ENCODE measurements at places on chromosomes 16 and 17.
A peak's percentile ranks its signal among the peaks of the same experiment; 100 is the strongest.

- no peak for DNase-seq
These were observed 86.2 kb downstream of the NTN1 start for GRCh38 chr17:9107527-9107926.

DNA sequence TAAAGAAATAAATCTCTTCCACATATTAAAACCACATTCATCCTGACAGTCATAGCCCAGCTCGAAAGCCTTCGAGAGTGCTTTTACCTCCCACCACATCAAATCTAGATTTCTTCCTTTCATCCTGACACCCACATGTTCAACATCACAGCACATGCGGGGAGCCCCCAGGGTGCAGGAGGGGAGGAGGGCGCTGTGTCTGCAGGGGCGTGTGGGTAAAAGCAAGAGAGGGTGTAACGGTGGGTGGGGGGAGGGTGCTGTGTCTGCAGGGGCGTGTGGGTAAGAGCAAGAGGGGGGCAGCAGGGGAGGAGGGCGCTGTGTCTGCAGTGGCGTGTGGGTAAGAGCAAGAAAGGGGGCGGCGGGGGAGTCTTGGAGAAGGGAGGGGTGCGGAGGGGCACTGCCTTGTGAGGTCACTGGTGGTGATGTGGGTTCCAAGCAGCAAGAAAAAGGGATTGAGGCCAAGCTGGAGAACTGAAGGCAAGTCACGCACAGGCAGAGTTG, 34.7 kb downstream of the ADCY9 start:
- DNase-seq = no peak

GRCh38 chr16:25189305-25189704, 27.4 kb upstream of the AQP8 start:
- no peak for DNase-seq

- no peak for DNase-seq
These were observed 14.0 kb upstream of the DPEP1 start for GRCh38 chr16:89599451-89599858.

DNA sequence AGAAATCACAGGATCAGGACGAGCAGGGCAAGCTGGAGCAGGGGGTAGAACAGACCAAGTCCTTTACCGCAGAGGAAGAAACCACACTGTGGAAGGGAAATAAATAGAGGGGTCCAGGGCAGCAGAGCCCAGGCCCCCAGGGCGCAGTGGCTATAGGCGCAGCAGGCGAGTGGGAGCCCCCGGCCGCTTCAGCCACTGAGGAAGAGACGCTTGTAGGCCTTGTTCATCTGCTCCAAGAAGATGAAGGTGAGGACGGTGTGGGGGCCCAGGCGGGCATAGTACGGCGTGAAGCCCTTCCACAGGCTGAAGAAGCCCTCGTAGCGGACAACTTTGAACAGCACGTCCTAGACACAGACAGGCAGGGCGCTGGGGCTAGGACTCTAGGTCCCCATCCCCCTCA, 2.3 kb downstream of the SLC25A11 start:
- no peak for DNase-seq

- DNase-seq = no peak
These were observed 50.5 kb downstream of the GLG1 start for GRCh38 chr16:74556375-74556922.

DNA sequence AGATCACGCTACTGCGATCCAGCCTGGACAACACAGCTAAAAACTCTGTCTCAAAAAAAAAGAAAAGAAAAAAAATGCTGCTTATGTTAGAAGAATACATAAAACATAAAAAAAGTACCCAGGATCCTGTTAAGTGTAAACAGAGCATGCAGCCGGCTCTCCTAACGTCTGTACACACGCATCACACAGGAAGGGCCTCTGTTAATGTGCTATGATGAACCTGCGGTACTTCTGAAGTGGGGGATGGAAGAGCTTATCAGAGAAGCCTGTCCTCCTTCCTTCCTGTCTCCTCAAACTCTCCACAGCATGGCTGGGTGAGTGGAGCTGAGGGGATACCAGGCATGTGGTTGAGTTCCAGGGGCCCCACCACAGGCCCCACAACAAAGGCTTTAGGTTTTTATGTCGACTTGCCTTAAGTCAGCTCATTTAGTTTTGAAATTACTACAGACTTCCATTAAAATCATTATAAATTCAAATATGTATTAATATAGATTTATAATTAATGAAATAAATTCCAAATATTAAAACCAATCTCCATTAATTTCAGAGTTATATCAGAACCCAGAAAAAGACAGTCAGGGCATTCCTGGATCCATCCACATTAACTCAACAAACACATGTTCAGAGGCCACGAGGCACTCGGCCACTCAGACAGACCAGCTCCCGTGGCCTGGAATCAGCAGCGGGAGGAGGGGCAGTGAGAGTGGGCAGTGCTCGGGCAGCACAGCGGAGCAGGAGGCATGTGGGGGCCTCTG, 11.7 kb downstream of the CCDC57 start:
- DNase-seq = no peak

DNA sequence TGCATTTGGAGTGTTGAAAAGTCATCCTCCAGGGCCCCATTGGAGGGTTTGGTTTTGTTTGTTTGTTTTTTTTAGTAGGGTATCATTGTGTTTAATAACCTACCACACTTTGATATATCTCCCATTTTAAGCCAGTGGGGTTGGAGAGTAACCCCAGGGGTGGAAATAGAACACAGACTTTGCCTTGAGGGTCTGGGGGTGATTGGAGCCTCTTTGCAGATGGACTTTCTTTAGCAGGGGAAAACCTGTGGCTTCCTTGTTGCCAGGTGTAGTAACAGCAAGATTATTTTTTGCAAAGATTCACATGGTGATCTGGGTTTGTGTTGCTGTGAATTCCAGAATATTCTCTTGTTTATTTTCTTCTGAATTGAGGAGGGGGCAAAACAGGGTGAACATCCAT, 1.5 kb downstream of the ABCC1 start:
- no peak for DNase-seq

DNA sequence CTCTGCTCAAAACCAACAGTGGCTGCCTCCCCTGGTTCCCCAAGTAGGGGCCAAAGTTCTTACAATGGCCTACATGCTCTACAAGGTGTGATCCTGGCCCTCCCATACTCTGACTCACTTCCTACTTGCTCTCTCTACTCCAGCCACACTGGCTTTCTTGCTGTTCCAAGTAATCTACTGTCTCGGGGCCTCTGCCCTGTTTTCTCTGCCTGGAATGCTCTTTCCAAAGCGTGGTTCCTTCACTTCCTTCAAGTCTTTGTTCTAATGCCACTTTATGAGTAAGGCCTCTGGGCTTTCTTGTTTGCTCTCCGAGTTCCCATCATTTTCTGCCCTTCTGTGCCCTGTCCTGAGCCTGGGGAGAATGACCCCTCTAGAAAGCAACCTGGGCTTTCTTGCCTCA, 4.1 kb upstream of the CDH3 start:
- DNase-seq = no peak

DNA sequence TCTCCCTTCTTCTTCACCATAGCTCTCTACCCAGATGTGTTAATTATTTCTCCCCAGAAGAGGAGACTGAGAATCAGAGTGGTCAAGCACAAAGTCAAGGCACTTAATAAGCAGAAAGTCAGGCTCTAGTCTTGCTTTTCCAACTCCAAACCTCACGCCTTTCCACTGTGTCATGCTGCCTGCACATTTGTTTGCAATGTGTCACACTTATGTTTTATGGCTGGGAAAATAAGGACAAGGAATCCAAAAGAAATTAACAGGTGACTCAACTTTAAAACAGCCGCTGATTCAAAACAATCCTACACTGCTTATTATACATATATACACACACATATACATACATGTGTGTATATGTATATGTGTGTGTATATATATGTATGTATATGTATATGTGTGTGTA, 255.7 kb upstream of the DYNLRB2 start:
- no peak for DNase-seq

DNA sequence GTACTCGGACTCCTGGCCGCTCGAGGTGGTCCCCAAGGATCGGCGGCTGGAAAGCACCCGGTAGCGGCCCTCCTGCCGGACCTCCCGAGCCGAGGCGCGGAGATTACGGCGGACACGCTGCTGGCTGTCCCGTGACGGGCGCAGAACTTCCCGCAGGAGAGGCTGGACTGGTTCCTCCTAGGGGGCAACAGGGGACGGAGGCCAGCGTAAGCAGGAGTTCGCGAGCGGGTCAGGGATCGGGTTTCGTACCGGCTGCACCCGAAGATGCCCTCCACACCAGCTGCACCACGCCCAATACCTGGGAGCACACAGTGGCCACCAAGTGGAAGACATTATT, 341 bp downstream of the SLC7A6OS start:
- no peak for DNase-seq

DNA sequence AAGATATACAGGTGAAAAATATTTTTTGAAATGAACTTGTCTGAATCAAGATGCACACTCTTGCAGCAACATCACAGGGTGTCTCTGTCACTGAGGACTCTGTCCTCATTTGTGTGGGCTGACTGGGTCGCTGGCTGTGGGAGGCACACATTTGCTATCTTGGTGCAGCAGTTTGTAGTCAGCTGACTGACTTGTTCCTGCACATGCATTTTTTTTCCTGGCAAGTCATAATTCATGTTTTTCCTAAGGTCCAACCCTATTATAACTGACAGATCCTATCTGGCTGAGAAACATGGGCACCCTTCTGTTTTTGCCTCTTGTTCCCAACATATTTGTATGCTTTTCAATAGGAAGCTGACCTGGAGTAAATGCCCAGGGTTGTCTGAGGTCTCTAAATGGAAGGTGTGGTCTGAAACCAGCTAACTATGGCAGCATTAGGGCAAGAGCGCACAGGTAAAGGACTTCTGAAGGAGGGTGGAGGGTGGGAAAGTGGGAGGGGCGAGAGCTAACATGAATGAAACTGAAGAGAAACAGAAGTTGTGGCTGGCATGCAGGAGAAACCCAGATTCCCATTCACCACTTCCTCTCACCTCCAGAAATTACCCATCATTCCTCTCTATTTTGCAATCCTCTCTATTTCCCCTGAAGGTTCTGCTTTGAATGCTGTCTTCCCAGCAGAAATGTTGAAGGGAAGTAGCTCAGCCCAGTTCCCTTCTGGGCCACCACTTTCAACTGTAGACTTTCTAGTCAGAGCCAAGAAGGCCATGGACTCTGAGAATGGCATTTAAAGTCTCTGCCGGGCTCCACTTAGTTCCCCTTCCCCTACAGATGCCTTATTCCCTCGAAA, 166.1 kb downstream of the PRKCA start:
- no peak for DNase-seq

DNA sequence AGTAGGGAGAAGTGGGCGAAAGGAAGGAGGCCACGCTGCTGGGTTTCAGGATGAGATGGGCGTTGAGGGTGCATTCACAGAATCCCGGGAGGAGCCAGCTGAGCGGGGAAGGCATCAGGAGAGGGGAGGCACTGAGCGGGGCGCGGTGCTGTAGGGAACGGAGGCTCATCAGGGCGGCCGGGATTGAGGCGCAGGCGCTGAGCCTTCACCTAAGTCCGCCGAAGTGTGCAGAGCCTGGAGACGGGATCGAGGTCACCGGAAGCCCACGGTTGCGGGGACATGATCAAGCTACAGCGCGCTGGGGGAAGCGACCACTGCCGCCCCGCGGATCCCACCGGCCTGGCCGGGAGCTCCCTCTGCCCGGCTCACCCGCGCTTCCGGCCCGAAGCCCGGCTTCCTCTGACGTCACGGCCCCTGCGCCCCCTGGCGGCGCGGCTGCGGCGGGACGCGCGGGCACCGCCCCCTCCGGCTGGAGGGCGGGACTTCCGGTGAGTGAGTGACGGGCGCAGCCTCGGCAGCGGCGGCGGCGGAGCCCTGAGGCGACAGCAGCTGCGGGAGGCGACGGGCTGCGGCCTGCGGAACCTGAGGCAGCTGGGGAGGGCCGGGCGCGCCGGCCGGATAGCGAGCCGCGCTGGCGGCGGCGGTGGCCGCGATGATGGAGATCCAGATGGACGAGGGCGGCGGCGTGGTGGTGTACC, at the start of gene MAPK8IP3:
Gene MAPK8IP3, plus strand, starts transcription at position 508 of the 698 bp plus-strand sequence. Its CDS starts 145 bp downstream, at position 653.
- DNase-seq = peak; percentile 93

DNA sequence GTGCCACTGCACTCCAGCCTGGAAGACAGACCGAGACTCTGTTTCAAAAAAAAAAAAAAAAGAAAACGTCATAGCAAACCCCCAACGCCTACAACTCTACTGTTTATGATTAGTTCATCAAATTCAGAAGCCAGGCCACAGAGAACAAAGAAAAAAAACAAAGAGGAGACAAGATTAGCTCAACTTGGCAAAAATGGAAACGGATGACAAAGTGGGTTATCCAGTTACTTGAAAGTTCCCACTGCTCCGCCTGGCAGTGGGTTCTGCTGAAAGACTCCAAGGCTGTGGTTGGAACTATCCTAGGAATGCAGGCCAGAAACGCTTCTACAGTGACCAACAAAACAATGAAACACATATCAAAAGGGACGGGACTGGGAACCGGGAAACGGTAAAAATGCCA, 53.1 kb downstream of the MRM3 start:
- DNase-seq = peak; percentile 69

GRCh38 chr16:4654011-4654963, 29.7 kb downstream of the MGRN1 start:
- DNase-seq = no peak

DNA sequence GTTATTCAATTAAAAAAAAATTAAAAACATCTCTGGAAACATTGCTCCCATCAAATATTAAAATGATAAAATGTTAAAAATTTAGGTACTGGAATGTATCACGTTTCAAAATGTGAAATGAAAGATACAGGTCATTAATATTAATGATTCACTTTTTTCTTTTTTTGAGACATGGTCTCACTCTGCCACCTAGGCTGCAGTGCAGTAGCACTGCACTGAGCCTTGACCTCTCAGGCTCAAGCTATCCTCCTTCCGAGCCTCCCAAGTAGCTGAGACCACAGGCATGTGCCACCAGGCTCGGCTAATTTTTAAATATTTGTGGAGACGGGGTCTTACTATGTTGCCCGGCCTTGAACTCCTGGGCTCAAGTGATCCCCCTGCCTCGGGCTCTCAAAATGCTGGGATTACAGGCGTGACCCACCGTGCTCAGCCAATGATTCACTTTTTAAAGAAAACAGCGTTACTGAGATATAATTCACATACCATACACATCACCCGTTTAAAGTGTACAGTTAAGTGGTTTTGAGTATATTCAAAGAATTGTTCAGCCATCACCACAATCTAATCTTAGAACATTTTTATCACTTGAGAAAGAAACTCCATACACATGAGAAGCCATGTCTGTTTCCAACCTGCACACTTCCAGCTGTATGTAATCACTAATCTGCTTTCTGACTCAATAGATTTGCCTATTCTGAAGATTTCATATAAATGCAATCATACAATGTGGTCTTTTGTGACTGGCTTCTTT, 19.1 kb upstream of the NETO2 start:
- DNase-seq = no peak

DNA sequence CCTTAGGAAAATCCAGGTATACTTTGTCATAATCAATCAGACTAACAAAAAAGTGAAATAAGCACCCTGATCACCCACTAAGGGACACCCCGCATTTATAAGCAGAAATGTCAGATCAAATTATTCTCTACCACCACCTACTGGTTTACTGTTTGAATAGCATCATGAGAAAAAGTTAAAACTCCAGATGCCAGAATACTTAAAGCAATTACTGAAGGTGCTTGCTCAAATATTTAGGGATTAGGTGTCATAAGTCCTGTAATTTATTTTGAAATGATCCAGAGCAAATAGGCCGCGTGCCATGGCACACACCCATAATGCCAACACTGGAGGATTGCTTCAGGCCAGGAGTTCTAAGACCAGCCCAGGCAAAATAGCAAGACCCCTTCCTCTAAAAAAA, 2.3 kb downstream of the TOP2A start:
- DNase-seq = no peak

All from muscle of arm (tissue), 14 donors.